Dorsolateral prefrontal cortex (tissue), 122 donors: ENCODE measurements at places on chromosomes 2 and 18.

GRCh38 chr2:236997069-236997715 is 88.5 kb upstream of the COPS8 start:
- DNase-seq: no peak

DNA sequence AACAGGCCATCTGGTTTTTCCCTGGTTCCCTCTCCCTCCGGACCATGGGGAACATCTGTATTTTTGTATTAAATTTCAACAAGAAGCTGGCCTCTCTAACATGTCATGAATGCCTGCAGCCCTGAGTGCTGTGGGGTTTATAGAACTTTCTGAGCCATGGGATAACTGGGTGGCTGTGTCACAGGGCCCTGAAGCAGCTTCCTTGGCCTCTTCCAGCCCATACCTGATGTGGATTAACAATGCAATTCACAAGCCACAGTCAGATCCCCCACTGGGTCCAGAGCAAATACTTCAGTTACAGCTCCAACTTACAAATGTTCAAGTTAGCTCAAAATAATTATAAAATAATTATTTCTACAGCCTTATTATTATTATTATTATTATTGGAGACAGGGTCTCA is 307.8 kb upstream of the CELF4 start:
- DNase-seq: no peak

DNA sequence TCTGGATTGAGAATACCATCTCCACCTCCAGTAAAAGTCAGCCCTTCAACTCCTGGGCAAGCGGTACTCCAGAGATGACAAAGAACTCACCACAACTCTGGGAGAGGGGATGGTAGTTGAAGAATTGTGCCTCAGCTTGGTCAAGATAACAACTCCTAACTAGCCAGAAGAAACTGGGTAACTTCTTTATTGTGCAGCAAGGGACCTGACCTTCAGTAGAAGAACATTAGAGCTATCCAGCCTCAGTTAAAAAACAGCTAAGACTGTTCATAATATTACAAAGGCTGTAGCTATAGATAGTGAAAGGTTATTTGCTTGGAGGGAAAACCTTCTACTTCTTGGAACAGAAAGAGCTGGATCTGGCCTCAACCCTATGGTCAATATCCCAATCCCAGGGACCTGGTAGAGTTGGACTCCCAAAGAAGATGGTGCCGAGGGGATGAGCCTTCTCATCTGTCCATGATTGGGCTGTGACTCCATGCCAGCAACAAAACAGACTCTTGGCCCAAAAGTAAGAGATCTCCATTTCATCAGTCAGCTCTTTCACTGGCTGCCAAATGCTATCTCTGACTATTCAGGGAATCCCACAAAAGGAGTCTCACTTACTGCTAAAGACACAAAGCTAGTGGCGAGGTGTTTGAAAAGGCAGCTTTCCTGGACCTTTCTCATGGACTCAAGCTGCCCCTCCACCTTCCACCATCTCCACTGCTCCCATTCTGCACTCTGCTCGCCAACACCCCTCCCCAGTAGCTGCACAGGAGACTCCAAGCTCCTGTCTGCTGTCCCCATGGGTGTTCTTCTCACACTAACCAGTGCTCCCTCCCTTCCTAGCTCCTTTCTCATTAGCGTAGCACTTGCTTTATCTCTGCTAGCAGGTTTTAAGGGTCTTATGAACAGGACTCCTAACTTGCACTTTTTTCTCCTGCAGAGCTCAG is 145.8 kb downstream of the CAPN13 start:
- no peak for DNase-seq

- no peak for DNase-seq
Measured at GRCh38 chr2:196328088-196328680, 156.8 kb upstream of the STK17B start.

- no peak for DNase-seq
Measured at GRCh38 chr2:226308323-226308680, 491.3 kb downstream of the IRS1 start.

DNA sequence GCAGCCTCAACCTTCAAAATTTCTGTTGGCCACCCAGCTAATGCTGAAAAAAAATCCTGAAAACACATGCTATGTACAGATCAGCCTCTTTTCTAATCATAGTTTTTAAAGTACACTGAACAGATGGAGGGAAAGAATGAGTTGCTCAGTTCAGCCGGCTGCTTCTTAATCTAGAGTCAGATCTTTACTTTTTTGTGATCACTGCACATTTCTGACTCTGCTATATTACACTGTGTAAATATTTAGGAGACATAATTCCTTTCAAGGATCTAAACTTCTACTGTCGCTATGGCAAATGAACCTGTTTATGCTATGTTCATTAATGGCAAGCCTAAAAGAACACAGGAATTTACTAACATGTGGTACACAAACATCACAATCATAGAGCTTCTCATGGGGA is 114.2 kb downstream of the SRBD1 start:
- no peak for DNase-seq

GRCh38 chr2:142472382-142472781 is 341.6 kb upstream of the LRP1B start:
- no peak for DNase-seq

- DNase-seq: peak; percentile 40
Measured at GRCh38 chr2:120779781-120780283, 44.2 kb downstream of the GLI2 start.

- DNase-seq: no peak
Measured at GRCh38 chr18:63936932-63937393, 12.1 kb upstream of the HMSD start.

DNA sequence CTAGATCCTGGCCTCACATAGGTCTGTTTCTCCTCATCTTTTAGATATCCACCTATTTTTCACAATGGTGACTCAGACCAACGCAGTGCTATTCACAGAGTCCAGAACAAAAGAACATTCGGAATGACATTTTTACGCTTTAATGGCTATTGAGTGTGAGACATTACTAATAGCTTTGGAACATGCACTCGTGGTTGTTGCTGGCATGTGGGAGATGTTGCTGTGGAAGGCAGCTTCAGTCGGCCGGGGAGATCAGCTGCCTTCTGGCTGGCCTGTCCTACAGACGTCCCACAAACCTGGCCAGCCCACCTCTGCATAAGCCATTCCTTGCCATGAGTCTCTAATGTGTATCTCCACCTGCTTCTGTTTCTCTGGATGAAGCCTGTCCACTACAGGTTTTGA is 3.4 kb downstream of the MBP start:
- DNase-seq: no peak

GRCh38 chr2:39108377-39108776 is 12.5 kb downstream of the SOS1 start:
- no peak for DNase-seq

GRCh38 chr2:2333076-2333475 is 2.0 kb upstream of the MYT1L start:
- peak; percentile 73 for DNase-seq

- no peak for DNase-seq
Measured at GRCh38 chr2:241947004-241947350, 77.4 kb downstream of the RTP5 start.

DNA sequence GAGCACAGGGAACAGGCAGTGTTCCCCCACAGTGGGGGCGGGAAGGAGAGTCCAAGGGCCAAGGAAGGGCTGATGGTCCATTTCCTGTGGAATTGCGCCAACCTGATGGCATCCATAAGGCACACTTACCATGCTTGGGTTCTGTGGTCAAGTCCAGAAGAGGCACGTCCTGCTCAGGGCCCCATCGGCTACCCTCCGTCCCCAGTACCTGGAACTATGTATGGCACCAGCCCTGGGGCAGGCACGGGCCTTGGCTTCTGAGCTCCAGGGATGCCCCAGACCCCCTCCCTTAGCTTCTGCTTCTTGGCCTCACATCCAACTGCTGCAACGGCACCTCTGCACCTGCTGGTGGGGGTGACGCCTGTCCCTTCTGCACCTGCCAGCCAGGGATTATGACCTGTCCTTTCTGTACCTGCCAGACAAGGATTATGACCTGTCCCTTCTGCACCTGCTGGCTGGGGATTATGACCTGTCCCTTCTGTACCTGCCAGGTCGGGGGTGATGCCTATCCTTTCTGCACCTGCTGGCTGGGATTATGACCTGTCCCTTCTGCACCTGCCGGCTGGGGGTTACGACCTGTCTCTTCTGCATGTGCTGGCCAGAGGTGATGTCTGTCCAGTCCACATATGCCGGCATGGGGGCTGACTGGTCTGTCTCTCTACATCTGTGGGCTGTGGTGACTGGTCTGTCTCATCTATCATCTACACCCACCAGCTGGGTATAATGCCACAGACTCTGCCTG is 45.4 kb upstream of the SNTG2 start:
- DNase-seq: no peak

- DNase-seq: no peak
Measured at GRCh38 chr2:197164141-197164754, 146.3 kb downstream of the ANKRD44 start.

DNA sequence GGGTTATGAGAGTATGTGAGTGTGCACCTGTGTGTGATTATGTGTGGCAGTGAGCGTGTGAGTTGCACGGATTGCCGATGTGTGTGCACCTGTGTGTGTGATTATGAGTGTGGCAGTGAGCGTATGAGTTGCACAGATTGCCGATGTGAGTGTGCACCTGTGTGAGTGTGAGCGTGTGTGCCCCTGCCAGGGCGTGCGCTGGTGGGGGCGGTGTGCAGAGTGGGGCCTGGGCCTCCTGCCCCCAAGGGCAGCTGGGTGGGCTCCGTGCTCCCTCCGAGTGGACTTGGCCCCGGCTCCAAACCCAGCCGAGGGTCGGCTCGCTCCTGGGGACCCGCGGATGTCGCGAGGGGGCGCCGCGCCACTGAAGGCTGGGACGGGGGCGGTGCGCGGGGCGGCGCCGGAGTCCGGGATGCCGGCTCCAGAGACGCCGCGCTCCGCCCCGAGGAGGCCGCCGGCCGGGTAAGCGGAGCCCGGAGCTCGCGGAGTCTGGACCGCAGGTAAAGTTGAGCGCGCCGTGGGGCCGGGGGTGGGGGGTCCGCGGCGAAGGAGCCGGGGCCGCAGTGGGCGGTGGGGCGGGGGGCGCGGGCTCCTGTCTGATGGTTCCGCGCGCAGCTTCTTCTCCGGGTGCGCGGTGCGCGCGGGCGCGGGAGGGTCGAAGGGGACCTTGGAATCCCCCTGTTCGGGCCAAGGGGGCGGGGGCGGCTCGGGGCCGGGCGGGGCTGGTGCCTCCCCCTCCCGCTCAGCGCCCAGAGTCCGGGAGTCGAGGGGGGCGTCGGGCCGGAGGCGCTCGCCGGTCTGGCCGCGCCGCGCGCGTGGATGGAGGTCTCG is at the start of gene KCNG2:
Gene KCNG2 (plus strand): TSS at position 421 of the 828 bp plus-strand sequence. CDS start 65,730 bp downstream, outside the sequence.
- DNase-seq: no peak

DNA sequence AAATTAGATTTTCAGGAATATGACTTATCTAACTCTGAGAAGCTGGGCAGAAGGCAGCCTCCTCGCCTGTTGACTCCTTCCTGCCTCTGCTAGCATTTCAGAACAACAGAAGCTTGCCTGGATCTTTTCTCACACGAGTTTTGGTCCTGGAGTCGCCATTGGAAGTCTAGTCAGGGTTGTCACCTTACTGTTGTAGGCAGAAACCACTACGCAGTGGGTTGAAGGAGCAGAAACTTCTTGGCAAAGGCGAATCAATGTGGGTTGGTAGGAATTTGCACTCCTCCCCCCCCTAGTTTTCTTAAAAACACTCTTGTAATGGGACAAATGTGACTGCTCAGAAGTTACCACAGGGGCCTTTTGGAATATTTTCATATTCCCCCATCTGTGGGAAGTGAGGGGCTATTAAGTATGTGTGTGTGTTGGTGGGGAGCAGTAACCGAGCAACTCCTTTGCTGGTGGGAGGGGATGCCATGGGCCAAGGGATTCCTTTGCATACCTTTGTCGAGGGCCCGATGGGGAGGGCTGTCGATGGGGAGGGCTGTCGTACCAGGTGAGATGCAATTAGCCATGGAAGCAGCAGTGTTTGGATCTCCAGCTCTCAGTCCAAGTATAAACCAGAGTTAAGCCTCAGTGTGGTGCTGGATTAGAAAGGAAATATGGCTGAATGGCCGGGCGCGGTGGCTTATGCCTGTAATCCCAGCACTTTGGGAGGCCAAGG is 117.4 kb downstream of the FMNL2 start:
- DNase-seq: no peak

DNA sequence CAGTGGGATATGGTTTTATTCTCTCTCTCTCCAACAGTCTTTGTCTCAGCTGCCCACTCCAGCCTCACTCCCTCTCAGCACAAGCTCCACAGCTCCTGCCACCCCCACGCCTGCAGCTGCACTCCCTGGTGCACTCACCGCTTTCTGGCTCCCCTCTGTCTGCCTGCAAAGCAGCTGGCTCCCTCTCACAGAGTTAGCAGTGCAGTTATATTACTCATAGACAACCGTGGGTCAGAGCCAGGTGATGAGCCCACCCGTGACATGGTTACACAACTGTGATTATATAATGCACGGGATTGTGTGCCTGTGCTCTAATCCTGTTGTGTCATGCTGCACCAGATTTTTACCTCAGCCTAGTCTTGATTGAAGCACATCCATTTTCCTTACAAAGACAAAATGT is 276.9 kb upstream of the CHAC2 start:
- DNase-seq: peak; percentile 19

DNA sequence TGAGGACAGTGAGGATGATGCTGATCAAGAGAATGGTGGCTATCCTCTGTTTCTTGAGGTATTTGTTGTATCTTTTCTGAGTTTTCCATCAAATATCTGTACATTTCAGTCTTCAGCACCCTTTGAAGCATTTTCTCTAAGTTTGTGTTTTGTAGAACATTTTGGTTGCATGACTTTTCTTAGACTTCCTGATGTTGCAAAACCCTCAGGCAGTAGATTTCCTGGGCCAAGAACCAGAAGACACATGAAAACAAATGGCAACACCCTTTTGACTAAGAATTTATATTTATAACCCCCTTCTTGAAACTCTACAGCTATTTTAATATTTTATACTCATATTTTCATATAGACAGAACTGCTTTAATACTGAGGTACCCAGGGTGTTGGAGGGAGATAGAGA is 16.2 kb downstream of the HNMT start:
- DNase-seq: no peak

- DNase-seq: no peak
Measured at GRCh38 chr2:42970151-42970550, 177.8 kb upstream of the HAAO start.

- no peak for DNase-seq
Measured at GRCh38 chr2:86510436-86510933, 52.8 kb downstream of the CHMP3 start.

GRCh38 chr2:164335947-164336346 is 285.3 kb downstream of the GRB14 start:
- DNase-seq: no peak

DNA sequence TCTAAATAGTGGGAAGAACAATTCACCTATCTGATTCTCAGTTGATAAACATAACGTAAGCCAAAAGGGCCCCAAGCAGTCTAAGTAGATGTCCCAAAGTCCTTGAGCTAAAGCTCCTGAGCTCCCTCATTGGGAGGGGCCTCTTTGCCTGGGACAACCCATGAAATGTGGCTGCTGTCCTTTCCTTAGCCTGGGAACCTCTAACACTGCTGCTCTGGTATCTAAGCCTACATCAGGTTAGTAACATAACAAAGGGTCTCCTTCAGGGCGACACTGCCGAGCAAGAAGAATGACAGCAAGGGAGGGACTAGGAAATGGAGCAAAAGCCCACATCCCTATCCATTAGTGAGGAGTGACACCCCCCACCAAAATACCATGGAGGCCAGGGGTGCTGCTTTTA is 98.3 kb downstream of the MAPRE2 start:
- no peak for DNase-seq

GRCh38 chr2:152114366-152114765 is 15.5 kb upstream of the CACNB4 start:
- DNase-seq: no peak
